ENCODE measurements at places on chromosomes 2 and 18.

GRCh38 chr2:182664212-182664611 is 51.8 kb upstream of the DNAJC10 start:
- no peak for DNase-seq

- DNase-seq, result no peak
Observed at GRCh38 chr2:114446571-114446970, 4.1 kb downstream of the DPP10 start.

DNA sequence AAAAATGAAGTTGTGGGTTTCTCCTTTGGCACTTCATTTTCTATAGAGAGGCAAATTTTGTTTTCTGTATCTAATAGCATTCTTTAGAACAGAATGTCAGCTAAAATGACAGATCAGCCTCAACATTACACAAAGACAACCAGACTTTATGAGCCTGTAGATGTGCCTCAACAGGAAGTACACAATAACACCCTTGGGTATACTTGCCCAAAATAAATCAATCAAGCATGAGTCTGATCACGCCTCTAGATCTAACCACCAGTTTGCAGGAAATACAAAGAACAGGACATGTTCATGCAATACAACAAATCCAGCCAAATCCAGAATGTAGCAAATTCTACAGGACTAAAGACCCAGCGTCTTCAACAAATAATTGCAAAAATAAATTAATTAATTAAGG is 11.2 kb upstream of the DAPL1 start:
- no peak for DNase-seq

DNA sequence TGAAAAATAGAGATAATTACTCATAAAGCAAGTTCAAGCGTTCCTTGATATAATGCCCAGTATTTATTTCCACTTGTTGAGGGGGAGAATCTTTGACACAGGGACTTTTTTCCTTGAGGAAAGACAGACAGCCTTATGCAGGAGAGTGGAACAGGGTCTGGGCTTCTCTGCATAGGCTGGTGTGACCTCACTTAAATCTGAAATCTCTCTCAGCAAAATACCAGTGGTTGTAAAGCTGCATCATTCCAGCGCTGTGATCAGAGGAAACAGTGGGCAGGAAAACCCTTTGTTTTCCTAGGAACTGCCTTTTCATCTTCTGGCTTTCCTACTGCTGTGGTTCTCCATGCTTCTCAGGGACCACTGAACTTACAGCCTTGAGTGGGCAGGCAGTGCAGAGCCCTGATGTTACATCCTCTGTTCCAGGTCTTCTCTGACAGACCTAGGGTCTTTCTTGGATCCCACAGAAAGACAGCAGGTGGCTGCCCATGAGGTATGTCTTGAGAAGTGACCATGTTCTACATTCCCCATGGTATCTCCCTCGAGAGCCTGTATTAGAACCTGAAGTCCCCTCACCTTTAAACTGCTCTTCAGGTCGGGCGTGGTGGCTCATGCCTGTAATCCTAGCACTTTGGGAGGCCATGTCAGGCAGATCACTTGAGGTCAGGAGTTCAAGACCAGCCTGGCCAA is 17.6 kb upstream of the MAP4K4 start:
- no peak for DNase-seq

- no peak for DNase-seq
Observed at GRCh38 chr18:58792086-58792485, 72.6 kb upstream of the ZNF532 start.

DNA sequence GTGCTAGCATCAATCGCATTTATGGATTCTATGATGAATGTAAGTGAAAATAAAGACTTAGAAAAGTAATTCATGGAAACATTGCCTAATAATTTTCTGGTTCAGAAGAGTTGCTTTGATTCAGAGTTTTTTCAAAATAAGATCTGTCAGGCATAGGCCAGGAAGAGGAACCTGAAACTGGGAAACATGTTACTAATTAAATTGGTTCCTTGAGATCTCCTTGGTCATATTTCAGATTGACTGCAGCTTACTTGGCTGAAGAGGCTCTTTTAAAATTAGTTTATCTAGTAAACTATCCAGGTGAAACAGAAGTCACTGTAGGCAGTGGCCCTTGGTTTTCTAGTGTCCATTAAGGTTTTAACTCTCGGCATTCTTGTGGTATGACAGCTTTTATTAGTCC is 27.4 kb downstream of the PPP1CB start:
- no peak for DNase-seq

DNA sequence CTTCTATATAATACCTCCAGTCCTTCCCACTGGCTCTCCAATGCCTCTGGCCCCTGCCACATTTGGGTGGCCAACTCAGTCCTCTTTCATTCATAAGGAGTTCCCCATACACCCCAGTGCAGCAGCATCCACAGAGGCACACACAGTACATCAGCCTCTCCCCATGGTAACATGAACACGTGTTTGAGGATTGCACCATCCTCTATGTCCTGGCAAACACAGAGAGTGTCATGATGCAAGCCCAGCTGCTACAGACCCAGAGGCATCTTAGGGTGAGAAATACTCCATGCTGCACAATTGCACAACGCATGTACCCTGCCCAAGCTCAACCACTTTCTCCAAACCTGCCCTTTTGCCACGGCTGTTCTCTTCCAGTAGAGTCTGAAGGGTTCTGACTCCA is 11.5 kb downstream of the IGFBP5 start:
- DNase-seq, result no peak

- DNase-seq, result no peak
Observed at GRCh38 chr2:73290049-73290839, 3.1 kb downstream of the EGR4 start.

DNA sequence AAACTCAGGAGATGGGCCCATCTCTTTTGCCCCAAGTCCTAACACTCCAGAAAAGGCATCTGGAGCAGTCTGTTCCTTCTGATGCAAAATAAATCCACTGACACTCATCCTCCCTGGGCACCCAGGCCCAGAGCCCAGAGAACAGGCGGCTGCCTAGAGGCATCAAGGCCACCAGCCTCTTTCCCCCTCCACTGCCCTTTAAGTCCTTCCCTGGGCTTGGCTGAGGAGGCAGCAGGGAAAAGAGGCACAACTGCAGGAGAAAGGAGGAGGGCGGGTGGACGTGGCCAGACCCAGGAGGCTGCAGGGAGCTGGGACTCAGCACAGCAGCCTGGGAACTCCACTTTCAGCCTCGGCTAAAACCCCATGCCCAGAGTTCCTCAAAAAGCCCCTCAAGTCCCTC is 99.7 kb upstream of the ID2 start:
- DNase-seq, result no peak

- DNase-seq, result no peak
Observed at GRCh38 chr2:152513681-152514080, 178.7 kb downstream of the FMNL2 start.

DNA sequence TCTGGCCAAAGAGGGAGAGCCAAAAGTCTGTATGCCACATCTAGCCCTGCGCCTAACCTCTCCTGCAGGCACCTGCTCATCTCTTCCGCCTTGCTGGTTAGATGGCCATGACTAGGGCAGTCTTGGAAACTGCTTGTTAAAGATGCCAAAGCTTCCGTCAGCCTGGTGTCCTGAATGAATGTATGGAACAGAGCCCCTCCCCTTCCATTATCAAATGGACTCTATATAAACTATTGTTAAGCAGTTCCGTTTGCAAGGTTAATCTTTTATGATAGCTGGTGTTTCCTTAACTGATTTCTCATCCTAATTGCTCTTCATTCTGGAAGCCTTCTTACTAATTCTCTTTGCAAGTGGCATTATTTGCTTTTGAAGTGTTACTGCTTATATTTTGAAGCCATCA is 87.1 kb downstream of the ATP9B start:
- no peak for DNase-seq

- DNase-seq, result no peak
Observed at GRCh38 chr2:134281815-134282419, 28.0 kb downstream of the MGAT5 start.

DNA sequence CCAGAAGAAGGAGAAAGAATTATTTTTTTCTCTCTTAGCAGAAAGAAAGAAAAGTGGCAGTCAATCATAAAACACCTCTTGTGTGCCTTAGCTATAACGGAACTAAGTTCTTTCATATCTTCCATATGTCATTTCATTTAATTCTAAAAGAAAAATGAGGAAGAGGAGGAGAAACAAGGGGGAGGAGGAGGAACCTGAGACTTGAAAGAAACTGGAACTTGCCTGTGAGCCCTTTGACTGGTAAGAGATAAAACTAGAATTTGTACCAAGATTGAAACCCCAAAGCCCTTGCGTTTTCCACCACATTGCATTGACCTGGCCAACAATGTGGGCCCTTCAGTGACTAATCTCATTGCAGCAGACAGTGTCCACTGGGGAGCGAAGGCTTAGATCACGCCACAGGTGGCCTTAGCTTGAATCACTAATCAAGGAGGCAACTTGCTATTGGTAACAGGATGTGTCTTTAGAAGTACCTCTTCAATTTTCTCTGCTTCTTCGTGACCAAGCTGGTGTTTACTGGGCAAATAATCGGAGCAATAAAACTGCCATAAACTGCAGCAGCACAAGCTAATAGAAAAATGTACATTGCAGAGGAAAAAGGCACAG is 307.9 kb downstream of the CLIP4 start:
- DNase-seq, result no peak

- DNase-seq, result no peak
Observed at GRCh38 chr2:99926986-99927385, 215.4 kb downstream of the AFF3 start.

GRCh38 chr2:140600116-140600515 is 1530.7 kb downstream of the LRP1B start:
- no peak for DNase-seq

GRCh38 chr2:200054681-200055468 is 99.5 kb downstream of the MAIP1 start:
- DNase-seq, result no peak

- no peak for DNase-seq
Observed at GRCh38 chr2:38600242-38600891, 2.4 kb downstream of the HNRNPLL start.

- DNase-seq, result no peak
Observed at GRCh38 chr2:20623741-20624155, 27.1 kb downstream of the HS1BP3 start.

- no peak for DNase-seq
Observed at GRCh38 chr2:120257522-120257921, 4.9 kb downstream of the RALB start.

DNA sequence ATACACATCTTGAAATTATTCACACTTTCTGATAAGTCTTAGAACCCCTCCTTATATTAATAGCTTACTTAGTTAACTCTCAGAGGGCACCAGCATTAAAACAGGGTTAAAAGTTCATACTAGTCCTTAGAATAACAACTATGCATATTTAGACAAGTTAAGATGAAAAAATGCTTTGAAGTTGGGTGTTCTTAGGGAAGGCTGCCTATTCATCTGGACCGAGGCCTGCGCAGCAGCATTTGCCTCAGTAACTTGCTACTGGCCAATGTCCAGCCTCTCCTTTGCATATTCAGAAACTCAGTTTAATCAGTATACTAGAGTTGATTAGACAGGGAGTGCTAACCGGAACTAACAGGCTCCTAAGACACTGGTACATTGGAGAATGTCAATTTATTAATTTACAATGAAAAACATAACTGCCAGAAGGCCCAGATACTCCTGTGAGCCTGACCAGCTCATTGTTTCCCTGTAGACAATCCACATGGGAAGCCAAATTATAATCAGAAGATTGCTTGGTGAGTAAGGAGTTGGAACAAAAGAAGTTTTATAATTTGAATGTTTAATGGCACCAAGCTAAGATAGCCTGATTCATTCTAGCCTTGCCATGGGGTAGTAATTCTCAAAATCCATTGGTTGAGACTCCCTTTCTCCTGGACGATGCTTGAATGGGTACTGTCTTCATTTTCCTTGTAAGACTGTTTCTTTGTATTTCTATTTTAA is 48.9 kb downstream of the DYNC1I2 start:
- DNase-seq, result no peak

GRCh38 chr2:100844514-100844913 is 24.6 kb downstream of the NPAS2 start:
- DNase-seq, result no peak

- no peak for DNase-seq
Observed at GRCh38 chr2:152632736-152633135, 84.5 kb downstream of the PRPF40A start.

DNA sequence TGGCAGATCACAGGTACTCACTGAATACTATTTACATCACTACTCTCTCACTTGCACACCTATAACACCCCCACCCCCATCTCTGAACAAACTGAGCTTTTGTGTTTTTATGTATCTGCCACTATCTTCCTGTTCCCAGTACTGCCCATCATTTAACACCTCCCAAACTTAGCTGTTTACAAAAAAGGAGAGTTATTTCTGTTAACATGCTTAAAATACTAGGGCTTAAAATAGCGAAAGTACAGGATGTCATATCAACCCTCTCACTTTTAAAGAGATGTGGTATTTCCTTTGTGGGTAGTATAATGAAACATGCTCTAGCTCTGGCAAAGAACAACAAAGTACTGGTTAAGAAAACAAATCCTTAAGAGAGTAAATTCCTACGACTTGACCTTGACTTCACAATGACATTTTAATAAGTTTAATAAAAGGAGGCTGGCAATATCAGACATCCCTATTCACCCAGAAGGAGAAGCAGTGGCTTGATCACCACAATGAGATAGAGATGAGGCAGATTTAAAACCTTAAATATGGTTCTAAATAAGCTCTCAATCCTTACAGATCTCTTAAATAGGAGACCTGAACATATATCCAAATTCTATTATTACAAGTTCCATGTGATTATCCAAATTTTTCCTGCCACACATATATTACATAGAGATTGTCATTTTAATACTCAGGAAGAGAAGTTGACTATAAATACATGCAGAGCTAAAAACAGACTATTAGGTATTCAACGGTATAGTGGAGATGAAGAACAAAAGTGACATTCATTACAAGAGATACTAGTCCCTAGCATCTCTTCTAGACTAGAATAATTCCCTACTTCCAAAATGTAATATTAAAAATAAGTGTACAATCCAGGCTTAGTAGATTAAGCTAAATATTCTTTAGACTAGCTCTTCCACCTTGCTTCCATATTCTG is 36.9 kb downstream of the TRAK2 start:
- no peak for DNase-seq

DNA sequence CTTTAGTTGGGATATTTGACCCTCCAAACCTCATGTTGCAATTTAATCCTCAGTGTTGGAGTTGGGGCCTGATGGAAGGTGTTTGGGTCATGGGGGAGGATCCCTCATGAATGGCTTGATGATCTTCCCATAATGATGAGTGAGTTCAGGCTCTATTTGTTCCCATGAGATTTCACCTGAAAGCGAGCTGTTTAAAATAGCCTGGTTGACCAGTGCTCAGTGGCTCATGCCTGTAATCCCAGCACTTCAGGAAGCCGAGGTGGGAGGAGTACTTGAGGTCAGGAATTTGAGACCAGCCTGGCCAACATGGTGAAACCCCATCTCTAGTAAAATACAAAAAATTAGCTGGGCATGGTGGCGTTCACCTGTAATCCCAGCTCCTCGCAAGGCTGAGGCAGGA is 14.9 kb upstream of the PSME4 start:
- DNase-seq, result no peak

DNA sequence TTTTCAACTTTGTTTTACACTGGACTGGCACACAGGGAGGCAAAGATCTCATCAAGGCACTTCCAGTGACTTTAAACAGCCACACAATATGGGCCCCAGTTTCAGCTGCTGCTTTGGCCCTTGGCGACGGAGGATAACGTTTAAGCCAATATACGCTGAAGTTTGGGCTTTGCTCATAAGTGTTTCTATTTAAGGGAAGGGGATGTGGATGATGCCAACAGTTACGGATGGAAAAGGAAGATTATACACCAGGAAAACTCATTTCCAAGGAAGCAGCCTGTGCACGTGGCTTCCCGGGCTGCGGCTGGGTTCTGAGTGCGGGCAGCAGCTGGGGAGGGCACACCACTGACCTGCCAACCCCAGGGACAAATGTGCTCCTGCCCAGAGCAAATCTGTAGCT is 151.1 kb downstream of the SH3BP4 start:
- no peak for DNase-seq
